ENCODE measurements at places on chromosomes 16 and 17. TPM values are rescaled to one million over a fixed set of nuclear protein-coding genes. Genes with fewer than 3 reads are reported as not detected.
A peak's percentile ranks its signal among the peaks of the same experiment; 100 is the strongest.

The SLFN14 gene
- polyA plus RNA-seq: not detected

The WFIKKN2 gene
- not detected for polyA plus RNA-seq

The NPIPA7 gene
- 22.5 TPM for polyA plus RNA-seq

The IRX6 gene
- not detected for polyA plus RNA-seq

The ATP2C2 gene
- polyA plus RNA-seq: 0.96 TPM

The CHST5 gene
- 0.12 TPM for polyA plus RNA-seq

The MYO19 gene
- polyA plus RNA-seq: 59.4 TPM

The CLDN6 gene
- polyA plus RNA-seq: not detected

GRCh38 chr16:65489531-65490023 lies 367.7 kb upstream of the CDH11 start:
- H3K27me3 ChIP-seq: no peaks in the 10 kb centered on the region
- peaks cover 11% of the 10 kb centered on the region for H3K4me1 ChIP-seq
- DNase-seq: no peak
- H3K27ac ChIP-seq: no peak overlapping the region
- no peaks in the 10 kb centered on the region for H3K36me3 ChIP-seq
- no peak overlapping the region for H3K4me3 ChIP-seq

DNA sequence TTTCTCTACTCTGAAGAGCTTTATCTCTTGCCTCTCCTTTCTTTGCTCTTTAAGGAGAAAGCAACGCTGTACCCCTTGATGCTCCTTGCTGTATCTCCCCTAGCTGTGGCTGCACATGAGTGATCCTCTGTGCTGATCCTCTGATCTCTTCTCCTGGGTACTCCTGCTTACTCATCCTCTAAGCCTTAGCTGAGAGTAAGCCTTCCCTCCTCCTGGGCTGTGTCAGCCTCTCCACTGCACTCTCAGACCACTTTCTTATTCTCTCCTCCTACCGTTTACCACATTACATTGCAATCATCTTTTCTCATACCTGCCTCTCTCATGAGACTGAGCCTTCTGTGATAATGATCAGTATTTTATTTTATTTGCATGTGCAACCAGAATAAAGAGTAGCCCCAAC lies 25.1 kb downstream of the SOX9 start:
- H3K36me3 ChIP-seq: no peaks in the 10 kb centered on the region
- H3K27me3 ChIP-seq: peaks cover 3% of the 10 kb centered on the region
- H3K4me3 ChIP-seq: no peak overlapping the region
- H3K27ac ChIP-seq: no peak overlapping the region

DNA sequence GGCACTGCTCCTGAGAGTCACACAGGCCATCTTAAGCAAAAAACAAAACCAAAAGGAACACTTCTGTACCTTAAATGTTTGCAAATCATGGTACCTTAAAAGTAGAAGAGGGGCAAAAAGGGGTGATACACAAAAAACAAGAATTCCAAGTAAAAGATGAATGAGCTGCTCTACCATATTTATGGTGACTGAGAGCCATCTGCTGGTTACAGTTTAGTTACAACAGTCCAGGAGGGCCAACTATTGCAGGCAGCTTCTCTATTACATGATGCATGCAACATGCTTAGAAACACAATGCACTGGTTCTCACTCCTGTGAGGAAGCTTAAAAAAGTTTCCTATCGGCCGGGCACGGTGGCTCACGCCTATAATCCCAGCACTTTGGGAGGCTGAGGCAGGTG lies 53.5 kb downstream of the STX8 start:
- H3K36me3 ChIP-seq: no peaks in the 10 kb centered on the region
- H3K27me3 ChIP-seq: no peaks in the 10 kb centered on the region
- H3K27ac ChIP-seq: no peak overlapping the region
- no peak overlapping the region for H3K4me3 ChIP-seq
- H3K4me1 ChIP-seq: no peaks in the 10 kb centered on the region

GRCh38 chr17:76673729-76674128 lies 30.2 kb upstream of the ST6GALNAC1 start:
- no peak for DNase-seq
- no peak overlapping the region for H3K4me3 ChIP-seq
- no peaks in the 10 kb centered on the region for H3K36me3 ChIP-seq
- no peaks in the 10 kb centered on the region for H3K27me3 ChIP-seq

- no peak for DNase-seq
- no peak overlapping the region for H3K27ac ChIP-seq
- no peaks in the 10 kb centered on the region for H3K4me1 ChIP-seq
- H3K4me3 ChIP-seq: no peak overlapping the region
- H3K36me3 ChIP-seq: no peaks in the 10 kb centered on the region
- H3K27me3 ChIP-seq: no peaks in the 10 kb centered on the region
These were observed 190.7 kb upstream of the KCNJ16 start for GRCh38 chr17:69884356-69884755.

- no peak overlapping the region for H3K4me3 ChIP-seq
- H3K4me1 ChIP-seq: peaks cover 4% of the 10 kb centered on the region
- H3K27ac ChIP-seq: no peak overlapping the region
- no peaks in the 10 kb centered on the region for H3K36me3 ChIP-seq
- DNase-seq: no peak
These were observed 25.8 kb upstream of the AKTIP start for GRCh38 chr16:53528797-53529196.

GRCh38 chr17:31015639-31016038 lies 44.8 kb downstream of the RNF135 start:
- no peak for DNase-seq
- H3K27me3 ChIP-seq: no peaks in the 10 kb centered on the region
- H3K4me1 ChIP-seq: no peaks in the 10 kb centered on the region

DNA sequence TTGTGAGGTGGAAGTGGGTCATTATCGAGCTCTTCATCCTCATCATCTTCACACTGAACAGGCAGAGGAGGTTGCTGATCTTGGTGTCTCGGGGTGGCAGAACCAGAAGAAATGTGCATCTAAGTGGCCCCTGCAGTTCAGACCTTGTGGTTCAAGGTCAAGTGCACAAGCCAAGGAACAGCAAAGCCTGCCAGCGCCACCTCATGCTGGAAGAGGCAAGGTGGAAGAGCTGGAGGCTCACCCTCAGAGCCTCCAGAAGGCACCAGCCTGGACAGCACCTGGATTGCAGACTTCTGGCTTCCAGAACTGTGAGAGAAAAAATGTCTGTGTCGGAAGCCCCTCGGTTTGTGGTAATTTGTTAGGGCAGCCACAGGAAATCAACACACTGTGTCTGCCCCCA lies 32.7 kb downstream of the IFT140 start:
- DNase-seq: no peak
- no peak overlapping the region for H3K4me3 ChIP-seq
- H3K27me3 ChIP-seq: no peaks in the 10 kb centered on the region
- peaks cover 2% of the 10 kb centered on the region for H3K36me3 ChIP-seq
- H3K4me1 ChIP-seq: no peaks in the 10 kb centered on the region
- no peak overlapping the region for H3K27ac ChIP-seq

GRCh38 chr17:1365445-1366039 lies 34.5 kb downstream of the YWHAE start:
- H3K27me3 ChIP-seq: no peaks in the 10 kb centered on the region
- H3K36me3 ChIP-seq: peaks cover 33% of the 10 kb centered on the region
- peak overlapping the region; percentile 18 for H3K4me3 ChIP-seq
- peak; percentile 35 for DNase-seq
- H3K27ac ChIP-seq: no peak overlapping the region
- peaks cover 25% of the 10 kb centered on the region for H3K4me1 ChIP-seq

GRCh38 chr17:3802461-3803307 lies 1.7 kb upstream of the ITGAE start:
- H3K27ac ChIP-seq: no peak overlapping the region
- peaks cover 3% of the 10 kb centered on the region for H3K36me3 ChIP-seq
- H3K27me3 ChIP-seq: no peaks in the 10 kb centered on the region
- H3K4me1 ChIP-seq: peaks cover 11% of the 10 kb centered on the region

DNA sequence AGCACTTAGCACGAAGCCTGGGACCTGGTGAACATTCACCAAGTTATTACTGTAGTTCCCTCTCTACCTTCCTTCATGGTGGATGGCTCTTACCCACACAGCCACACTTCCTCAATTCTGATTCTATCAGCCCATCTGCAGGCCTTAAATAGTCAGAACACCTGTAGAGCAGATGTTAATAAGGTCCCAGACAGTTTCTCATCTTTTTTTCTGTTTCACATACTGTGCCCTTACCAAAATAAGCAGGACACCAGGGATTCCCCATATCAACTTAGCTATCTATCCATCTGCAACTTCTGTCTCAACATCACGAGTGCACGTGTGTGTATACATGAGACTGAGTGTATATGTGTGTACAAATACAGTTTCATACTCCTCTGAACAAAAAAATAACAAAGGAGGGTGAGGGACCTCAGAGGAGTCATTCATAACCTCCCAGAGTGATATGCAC lies 2.8 kb downstream of the RECQL5 start:
- H3K27me3 ChIP-seq: no peaks in the 10 kb centered on the region
- peaks cover 20% of the 10 kb centered on the region for H3K36me3 ChIP-seq
- no peak overlapping the region for H3K4me3 ChIP-seq
- H3K4me1 ChIP-seq: peaks cover 16% of the 10 kb centered on the region
- no peak for DNase-seq

DNA sequence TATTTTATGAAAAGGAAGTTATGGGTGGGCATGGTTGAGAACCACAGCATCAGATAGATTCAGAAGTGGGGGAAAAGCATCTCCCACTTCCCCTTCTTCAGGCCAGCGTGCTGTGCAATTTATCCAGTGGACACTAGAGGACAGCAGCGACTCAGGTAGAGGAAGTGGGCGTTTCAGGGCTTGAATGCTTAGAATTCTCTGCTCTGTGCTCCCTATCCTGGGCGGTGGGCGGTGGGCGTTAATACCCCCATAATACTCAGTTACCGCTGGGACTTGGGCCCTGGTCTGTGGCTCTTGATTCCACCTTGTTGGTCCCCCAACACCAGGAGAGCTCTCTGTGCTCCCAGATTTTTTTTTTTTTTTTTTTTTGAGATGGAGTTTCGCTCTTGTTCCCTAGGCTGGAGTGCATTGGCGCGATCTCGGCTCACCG lies 3.7 kb upstream of the LYZL6 start:
- H3K4me1 ChIP-seq: no peaks in the 10 kb centered on the region
- H3K27ac ChIP-seq: no peak overlapping the region
- no peak overlapping the region for H3K4me3 ChIP-seq
- no peak for DNase-seq
- peaks cover 4% of the 10 kb centered on the region for H3K27me3 ChIP-seq
- no peaks in the 10 kb centered on the region for H3K36me3 ChIP-seq

DNA sequence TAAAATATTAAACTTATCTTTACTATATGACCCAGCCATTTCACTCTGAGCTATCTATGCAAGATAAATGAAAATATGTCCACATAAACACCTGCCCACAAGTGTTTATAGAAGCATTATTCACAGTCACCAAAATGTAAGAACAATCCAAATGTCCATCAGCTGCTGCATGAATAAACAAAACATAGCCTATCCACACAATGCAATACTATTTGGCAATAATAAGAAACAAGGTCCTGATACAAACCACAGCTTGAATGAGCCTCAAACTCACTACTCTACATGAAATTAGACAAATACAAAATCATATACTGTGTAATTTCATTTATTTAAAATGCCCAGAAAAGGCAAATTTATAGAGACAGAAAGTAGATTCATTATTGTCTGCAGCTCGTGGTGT lies 355.1 kb downstream of the CDH8 start:
- no peak for DNase-seq
- no peak overlapping the region for H3K27ac ChIP-seq
- no peaks in the 10 kb centered on the region for H3K27me3 ChIP-seq
- H3K4me1 ChIP-seq: no peaks in the 10 kb centered on the region

GRCh38 chr16:67240506-67240905 lies 6.8 kb downstream of the FHOD1 start:
- no peaks in the 10 kb centered on the region for H3K27me3 ChIP-seq
- no peak overlapping the region for H3K4me3 ChIP-seq
- no peak for DNase-seq
- H3K36me3 ChIP-seq: peaks cover 18% of the 10 kb centered on the region

DNA sequence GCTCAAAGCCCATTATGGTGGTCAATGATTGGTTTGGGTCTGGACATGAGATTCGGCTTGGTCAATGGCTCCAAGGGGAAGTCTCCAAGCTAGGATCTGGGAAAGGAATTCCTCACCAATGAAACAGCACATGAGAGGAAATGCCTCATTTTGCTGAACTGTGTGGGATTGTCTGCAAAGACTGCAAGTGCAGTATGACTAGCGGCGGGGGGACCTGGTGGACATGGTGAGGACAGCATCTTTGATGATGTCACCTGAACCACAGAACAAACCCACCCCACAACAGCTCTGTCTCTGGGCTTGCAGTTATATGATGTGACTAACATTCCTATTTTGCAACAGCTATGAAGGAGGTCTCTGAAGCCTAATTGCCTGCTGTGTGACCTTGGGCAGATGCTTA lies 50.6 kb upstream of the NKD1 start:
- H3K27ac ChIP-seq: no peak overlapping the region
- no peak for DNase-seq
- no peaks in the 10 kb centered on the region for H3K27me3 ChIP-seq
- H3K4me1 ChIP-seq: no peaks in the 10 kb centered on the region
- H3K4me3 ChIP-seq: no peak overlapping the region
- H3K36me3 ChIP-seq: no peaks in the 10 kb centered on the region

DNA sequence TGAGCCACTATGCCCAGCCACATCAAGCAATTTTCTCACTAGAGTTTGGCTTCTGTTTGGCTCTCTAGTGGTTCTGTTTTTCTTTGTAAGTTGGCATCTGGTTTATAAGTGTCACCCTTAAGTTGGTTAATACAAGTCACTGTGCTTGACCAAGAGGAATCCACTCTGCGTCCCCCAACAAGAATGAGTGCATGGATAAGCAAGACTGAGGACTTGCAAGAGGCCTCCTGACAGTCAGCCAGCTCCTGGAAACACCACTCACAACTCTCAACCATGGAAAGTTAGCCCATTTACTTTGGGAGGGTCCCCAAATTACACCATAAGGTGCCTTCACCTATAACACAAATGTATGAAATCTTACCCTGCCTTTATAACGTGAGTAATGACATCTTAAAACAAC lies 7.6 kb downstream of the RFWD3 start:
- H3K4me3 ChIP-seq: no peak overlapping the region
- H3K36me3 ChIP-seq: peaks cover 8% of the 10 kb centered on the region
- no peak overlapping the region for H3K27ac ChIP-seq
- H3K4me1 ChIP-seq: peaks cover 36% of the 10 kb centered on the region
- no peaks in the 10 kb centered on the region for H3K27me3 ChIP-seq
- no peak for DNase-seq

DNA sequence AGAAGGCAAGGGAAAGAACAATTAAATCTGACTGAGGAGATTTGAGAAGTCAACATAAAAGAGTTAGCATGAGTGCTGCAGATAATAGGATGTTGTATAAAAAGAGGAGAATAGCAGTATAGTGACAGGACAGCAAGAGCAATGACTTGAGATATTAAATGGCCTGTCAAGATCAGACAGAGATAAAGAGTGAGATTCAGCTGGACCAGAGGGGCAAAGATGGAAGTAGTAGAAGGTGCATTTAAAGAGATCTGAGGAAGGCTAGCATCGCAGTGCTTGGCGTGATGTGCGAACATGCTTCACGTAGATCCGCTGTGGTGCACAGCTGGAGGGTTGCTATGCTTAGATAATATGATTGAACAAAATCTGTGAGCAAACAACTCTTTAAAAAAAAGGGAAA lies 1422.6 kb upstream of the CDH8 start:
- no peak overlapping the region for H3K4me3 ChIP-seq
- H3K27me3 ChIP-seq: no peaks in the 10 kb centered on the region
- H3K36me3 ChIP-seq: no peaks in the 10 kb centered on the region
- no peak overlapping the region for H3K27ac ChIP-seq
- H3K4me1 ChIP-seq: no peaks in the 10 kb centered on the region
